Activated effector memory CD4-positive, alpha-beta T cell treated with anti-CD3 and anti-CD28 coated beads, Interleukin-2, amount 50 U/mL, for 16 hours (primary cell): ENCODE measurements at places on chromosomes 4 and X.

DNA sequence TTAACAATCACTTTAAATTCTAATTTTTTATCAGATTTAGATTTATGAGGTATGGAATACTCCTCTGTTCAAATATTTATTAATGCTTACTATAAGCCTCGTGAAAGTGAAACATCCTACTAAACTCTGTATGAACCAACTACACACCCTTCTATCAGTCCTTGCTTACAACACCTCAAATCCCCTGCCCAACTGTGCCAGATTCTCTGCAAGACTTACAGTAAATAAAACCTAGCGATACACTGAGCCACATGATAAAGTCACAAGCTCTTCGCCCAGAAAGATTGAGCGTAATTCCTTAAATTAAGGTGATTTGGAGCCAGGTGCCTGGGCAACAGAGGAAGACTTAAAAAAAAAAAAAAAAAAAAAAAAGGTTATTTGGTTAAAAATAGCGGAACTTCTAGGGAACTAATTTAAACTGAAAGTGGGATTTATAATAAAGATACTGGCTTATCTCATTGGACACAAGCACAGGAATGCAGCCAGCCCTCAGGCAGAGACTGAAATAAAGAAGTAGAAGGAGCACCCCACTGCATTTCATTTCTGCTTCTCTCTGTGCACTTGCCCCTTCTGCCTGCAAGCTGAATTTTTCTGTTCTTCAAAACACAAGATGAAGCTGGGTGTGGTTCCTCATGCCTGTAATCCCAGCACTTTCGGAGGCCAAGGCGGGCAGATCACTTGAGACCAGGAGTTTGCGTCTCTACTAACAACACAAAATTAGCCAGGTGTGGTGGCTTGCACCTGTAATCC, 17.5 kb upstream of the C4orf36 start:
- DNase-seq: no peak

- no peak for DNase-seq
These were observed 354.1 kb downstream of the CAMK2D start for GRCh38 chr4:113407409-113407808.

- peak; percentile 60 for DNase-seq
These were observed 10.0 kb upstream of the OPHN1 start for GRCh38 chrX:68443155-68443868.

GRCh38 chr4:54581807-54582206, 76.0 kb upstream of the KIT start:
- DNase-seq: no peak

DNA sequence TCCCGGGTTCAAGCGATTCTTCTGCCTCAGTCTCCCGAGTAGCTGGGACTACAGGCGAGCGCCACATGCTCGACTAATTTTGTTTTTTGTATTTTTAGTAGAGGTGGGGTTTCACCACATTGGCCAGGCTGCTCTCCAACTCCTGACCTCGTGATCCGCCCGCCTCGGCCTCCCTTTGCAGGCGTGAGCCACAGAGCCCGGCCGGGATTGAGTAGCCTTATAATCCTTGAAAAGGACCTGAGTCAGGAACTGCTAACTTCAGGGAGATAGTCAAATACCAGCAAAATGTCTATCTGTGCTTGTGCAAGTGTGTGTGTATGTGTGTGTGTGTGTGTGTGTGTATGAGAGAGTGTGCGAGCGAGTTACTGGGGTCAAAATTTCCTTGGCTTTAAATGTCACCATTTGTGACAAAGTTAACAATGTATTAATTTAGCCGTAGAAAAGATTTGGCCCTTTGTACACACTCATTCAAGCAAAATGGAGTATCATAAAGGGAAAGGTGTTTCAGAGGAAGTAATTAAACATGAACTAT, 1.8 kb upstream of the KDM6A start:
- DNase-seq: no peak

GRCh38 chr4:109723110-109723509, 6.8 kb downstream of the PLA2G12A start:
- no peak for DNase-seq

DNA sequence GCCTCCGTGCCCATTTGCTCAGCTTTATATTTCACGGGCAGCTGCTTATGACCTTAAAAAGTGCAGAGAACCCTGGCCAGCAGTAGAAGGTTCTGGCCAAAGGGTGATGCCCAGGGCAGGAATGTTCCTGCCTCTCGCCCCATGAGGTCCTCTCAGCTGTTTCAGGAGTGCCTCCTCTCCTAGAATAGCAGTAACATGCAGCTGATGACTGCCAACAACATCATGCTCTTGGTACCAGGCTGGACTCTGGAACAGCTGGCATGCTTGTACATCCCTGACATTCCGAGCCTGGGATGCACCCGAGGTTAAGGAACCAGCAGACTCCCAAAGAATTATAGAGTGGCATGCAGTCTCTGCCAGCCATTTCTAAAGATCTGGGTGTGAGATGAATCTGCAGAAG, 11.7 kb upstream of the TENM3 start:
- no peak for DNase-seq

DNA sequence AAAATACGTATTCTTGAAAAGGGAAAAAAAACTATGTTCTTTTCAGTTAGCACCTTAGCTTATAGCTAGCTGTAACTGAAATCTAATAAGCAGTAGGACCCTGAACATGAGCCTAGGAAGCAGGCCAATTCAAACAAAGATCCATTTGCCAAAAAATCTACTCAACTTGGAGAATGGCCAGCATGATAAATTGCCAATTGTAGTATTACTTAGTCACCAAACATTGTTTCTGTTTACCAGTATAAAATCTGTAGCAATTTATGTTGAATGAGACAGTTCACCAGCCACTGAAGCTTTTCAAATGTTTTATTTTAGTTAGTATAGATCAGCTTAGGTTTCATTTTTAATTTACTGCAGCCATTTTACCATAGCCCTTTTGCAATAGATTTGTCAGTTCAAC, 323.6 kb upstream of the DIPK2B start:
- DNase-seq: no peak

DNA sequence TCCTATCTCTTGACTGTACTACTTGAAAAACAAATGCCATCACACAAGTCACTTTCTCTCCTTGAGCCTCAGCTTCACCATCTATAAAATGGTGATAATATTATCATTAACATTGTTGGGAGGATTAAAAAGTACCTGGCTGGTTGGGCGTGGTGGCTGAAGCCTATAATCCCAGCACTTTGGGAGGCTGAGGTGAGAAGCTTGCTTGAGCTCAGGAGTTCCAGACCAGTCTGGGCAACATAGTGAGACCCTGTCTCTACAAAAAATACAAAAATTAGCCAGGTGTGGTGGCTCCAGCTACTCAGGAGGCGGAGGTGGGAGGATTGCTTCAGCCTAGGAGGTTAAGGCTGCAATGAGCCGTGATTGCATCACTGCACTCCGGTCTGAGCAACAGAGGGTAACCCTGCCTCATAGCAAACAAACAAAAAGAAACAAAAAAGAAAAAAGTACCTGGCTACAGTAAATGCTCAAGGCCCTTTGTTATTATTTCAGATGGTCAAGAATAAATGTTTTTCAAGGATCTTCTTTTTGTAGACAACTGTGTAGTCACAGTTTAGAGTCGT, 120.3 kb downstream of the CHRNA9 start:
- no peak for DNase-seq

DNA sequence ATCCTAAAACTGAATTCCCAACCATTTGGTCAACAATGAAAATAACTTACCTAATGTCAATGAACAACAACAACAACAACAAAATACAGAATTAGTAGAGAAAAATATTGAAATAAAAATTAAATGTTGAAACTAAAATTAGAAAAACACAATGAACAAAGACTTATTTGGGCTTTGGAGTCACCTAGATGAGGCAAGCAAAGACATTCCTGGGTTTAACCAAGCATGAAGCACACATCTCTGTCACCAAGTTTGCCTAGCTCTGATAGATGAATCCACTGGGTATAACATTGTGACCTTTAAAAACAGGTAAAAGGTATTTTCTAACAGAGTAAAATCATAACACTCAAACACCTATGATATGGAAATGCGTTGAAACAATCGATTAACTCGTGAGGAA, 13.2 kb upstream of the SYTL5 start:
- DNase-seq: no peak

DNA sequence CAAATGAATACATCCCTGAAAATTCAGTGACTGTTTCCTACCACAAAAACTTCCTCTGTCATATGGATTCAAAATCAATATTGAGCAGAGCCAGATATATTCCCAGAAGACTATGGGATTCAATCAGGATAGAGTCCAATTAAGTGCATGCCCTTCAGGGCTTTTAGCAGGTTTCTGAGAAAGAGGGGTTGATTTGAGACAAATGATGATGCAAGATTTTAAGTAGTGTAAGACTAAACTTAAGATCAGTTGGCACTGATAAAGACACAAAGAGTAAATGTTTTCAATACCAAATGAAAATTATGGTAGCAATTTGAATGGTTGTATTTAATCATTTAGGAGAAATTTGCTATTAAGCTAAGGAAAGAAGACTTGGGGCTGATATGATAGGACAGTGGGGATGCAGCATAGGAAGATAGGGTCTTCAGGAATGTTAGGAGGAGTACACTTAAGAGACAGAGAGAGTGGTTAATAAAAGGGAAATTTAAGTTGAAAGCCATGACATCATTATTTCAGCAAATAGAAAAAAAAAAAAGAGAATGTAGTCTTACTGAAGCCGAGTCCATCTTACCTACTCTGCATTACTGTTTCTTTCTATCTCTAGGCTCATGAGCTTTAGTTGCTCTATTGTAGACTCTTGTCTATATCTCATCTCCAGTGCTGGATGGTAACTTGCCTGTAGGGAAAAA, 32.0 kb upstream of the XK start:
- DNase-seq: no peak

DNA sequence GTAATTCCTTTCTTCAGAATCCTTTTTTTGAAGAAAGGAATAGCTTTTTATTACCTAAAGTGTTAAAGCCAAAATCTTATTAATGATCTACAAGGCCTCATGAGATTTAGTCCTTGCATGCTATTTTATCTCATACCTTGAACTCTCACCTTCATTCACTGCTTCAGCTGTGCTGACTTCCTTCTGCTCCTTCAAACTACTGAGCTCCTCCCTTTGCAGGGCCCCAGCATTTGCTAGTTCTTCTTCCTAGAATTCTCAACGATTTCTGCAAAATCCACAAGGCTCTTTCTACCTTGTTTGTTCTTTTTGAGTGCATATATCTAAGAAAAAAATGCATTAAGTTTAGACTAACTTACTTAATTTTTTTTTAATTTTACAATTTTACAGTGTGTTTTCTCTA, 619.5 kb downstream of the EPHA5 start:
- no peak for DNase-seq

DNA sequence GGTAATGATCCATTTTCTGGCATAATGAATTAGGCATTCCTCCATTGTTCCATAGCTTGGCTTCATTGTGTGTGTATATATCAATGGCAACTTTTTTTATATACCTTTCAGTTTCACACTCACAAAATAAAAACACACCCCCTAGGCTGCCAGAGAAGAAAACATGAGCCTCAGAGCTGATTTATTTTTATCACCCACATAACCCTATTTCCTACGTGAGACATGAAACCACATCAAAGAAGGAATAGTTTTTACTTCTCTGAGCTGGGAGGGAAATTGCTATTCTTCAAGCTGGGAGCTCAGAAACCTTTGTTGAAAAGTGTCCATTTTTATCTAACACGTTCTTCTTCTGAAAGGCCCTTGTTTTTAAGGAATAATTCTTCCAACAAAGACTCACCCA, 126.7 kb upstream of the RAI2 start:
- DNase-seq: no peak

GRCh38 chr4:73419106-73420038, 15.3 kb downstream of the ALB start:
- no peak for DNase-seq

DNA sequence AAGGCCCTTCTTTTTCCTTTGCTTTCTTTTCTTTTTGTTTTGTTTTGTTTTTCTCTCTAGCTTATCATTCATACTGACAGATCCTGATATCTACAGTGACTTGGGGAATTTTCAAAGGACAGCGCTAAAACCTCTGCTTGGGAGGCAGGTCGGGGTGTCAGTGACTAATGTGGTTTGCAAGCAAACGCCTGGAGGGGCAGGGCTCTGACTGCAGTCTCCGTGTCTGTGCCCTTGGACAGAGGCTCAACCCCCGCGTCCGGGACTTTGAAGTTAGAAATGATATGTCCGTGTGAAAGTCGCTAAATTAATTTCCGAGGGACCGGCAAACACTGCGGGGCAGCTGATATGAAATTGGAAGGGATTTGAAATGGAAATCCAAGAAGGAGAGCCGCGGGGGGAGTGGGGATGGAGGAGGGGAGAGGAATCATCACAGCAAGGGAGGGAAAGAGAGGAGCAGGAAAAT, 312.4 kb downstream of the DHRSX start:
- no peak for DNase-seq

DNA sequence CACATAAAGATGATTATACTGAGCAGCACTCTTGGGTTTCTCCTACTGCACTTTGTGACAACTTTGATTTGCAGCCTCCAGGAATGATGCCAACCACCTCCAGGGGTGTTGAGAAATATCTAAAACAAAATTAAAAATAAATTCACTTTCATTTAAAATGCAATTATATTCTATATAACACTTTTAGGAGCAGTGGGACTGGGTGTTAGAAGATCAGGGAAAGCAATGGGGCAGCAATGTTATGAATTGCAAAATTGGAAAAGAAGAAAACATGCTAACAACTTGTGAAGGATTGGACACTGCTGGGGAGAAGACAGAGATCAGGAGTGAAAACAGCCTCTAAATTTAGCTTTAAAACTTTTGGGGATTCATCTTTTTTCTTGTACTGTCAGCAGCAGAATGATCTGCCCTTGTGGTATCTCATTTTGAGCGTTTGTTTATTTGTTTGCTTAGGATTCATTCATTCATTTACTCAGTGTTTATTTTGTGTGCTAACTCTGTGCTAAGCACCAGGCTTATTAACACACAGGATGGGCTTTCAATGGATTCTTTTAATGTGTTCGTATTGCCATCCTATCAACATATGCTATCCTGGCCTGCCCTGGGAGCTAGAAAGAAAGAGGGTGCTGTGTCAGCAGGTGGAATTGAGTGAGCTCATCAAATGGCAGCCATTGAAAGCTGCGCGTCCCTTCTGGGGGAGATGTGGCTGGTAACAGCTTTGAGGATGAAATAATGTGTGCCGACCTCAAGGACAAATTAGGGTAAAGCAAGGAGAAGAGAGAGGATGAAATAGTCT, 96.5 kb downstream of the FRMPD4 start:
- no peak for DNase-seq

DNA sequence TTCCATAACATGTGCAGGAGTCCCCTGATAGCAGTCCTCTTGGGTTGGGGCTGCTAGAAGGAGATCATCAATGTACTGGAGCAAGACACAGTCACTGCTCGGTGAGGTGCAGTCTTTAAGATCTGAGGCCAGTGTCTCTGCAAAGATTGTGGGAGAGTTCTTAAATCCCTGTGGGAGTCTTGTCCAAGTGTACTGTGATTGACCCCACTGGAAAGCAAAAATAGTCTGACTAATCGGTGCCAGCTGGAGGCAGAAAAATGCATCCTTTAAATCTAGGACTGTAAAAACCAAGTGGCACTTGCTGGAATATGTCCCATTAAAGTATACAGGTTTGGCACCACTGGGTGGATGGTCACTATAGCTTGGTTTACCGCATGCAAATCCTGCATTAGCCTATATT, 31.1 kb downstream of the SULT1E1 start:
- no peak for DNase-seq
